ENCODE measurements at places on chromosomes 2 and 18.

GRCh38 chr2:69489793-69490192, 52.6 kb upstream of the NFU1 start:
- DNase-seq: no peak

DNA sequence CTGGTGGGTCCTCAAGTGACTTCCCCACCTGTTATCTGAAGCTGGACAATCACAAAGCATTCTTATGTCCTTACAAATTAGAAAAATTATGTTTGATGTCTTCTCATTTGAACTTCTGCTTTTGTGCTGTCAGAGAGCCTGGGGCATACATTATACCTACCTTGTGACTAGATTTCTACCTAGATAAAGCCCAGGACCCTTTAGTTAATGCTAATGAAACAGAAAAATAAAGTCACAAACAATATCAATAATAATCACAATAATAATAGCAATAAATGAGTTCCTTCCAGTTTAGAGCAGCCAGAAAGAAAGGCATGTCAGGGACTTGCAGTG, 456.4 kb downstream of the SETBP1 start:
- no peak for DNase-seq

GRCh38 chr2:132725148-132725547, 55.1 kb upstream of the LYPD1 start:
- DNase-seq: no peak

GRCh38 chr2:159076241-159076640, 107.8 kb downstream of the TANC1 start:
- DNase-seq: no peak

- no peak for DNase-seq
Observed at GRCh38 chr2:96099861-96100798, 16.2 kb downstream of the ADRA2B start.

- DNase-seq: no peak
Observed at GRCh38 chr18:61869636-61870035, 23.2 kb downstream of the RNF152 start.

- no peak for DNase-seq
Observed at GRCh38 chr2:8500124-8501054, 181.5 kb upstream of the ID2 start.

DNA sequence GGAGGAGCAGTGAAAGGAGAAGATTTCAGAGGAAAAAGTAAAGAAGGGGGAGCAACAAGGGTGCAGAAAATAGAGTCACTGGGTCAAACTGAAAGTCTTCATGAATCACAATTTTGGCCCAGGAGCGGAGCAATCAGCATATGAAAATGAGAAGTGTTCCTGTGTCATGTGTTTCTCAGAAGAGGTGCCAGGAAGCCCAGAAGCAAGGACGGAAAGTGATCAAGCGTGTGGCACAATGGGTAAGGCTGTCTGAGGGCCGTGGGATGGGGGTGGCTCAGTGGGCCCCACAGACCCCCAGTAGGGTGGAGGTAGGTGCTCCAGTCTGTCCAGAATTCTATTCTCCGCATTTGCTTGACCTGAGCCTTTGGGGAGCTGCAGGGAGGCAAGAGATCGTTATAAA, 44.2 kb downstream of the SP140 start:
- no peak for DNase-seq

- no peak for DNase-seq
Observed at GRCh38 chr2:205982776-205983327, 103.1 kb downstream of the INO80D start.

GRCh38 chr2:210616074-210616473, 59.7 kb downstream of the CPS1 start:
- DNase-seq: no peak

- no peak for DNase-seq
Observed at GRCh38 chr18:80166240-80166639, 57.2 kb downstream of the ADNP2 start.

- no peak for DNase-seq
Observed at GRCh38 chr18:76450452-76451395, 44.3 kb downstream of the ZNF516 start.

GRCh38 chr2:132652474-132652873, 17.5 kb downstream of the LYPD1 start:
- DNase-seq: no peak

DNA sequence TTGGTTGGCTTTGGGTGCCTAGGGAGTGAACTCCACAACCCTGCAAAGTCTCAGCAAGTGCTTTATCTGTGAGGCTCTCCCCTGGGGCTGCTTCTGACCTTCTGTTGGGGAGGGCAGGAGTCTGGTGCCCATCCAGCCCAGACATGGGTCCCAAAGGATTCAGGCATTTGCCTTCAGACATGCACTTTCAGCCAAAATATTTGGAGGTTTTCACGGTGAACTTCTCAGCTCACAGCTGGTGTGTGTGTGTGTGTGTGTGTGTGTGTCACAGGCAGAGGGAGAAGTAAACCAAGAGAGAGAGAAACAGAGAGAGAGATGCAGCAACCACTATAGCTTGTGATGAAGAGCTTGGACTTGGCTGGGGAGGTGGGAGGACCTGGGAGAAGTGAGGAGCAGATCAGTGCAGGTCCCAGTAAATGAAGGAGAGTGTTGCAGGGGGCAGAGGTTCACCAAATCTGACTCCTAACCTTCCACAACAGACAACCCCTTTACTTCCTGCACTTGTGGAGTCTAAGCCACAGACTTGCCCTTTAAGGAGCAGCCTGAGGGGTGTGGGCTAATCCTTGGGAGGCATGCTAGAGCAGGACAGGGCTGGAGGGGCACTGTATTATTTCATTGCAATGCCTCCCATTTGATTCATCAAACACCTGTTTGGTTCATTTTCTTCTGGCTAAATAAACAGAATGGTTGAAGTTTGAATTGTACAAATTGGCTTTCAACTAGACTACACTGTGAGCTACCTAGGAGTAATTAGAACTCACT, 14.1 kb downstream of the SLC9A4 start:
- no peak for DNase-seq

- no peak for DNase-seq
Observed at GRCh38 chr2:58569475-58570185, 328.5 kb upstream of the FANCL start.

DNA sequence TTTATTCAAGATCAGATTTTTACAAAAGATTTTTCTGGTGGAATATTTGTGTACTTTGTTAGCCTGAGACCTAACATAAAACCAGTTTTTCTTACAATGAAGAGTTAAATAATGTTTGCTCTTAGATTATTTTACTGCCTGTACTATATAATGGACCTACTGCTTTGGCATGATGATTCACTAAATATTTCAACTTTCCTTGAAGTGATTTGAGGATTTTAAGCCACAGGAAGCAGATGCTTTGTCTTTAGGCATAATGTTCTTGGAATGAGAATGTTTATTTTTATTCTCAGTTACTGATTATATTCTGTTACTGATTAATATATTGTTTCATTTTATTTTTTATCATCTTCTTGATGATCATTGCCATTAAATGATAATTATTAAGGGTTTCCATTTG, 175.3 kb upstream of the LRP1B start:
- DNase-seq: no peak

DNA sequence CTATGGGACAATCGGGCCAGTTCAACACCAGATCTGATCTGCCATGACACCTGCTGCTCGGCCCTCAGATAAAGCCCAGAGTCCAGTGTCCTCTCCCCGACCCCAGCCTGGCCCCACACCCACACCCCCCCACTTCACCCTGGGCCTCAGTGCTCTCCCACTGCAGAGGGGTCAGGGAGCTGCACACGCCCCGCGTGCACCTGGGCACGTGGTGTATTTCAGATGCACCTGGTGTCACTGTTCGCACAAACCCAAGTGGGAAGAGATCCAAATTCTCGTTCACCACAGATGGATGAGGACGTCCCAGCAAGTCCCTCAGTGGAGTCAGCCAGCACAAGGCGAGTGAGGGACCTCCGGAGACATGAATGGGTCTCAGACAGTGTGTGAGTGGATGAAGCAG, 161.3 kb downstream of the RTP5 start:
- no peak for DNase-seq

GRCh38 chr2:46872902-46873603, 42.6 kb downstream of the MCFD2 start:
- DNase-seq: no peak

GRCh38 chr2:72981536-72981935, 64.2 kb downstream of the EMX1 start:
- DNase-seq: no peak

DNA sequence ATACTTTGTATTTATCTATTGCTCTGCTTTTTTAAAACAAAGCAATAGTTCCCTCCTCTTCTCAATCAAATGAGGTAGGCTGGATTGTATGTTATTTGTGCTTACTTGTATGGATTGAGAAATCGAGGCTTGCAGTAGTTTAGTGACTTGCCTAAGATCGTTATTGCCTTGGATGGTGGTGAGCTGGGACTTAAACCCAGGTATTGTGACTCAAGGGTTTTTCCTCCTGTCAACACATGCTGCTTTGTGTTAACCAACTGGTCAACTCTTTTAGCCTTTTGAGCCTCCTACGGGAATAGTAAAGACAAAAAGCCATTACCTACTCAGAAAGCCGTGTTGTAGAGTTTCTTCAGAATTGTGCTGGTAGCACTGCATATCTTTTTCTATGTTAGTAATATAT, 95.2 kb upstream of the THUMPD2 start:
- no peak for DNase-seq

DNA sequence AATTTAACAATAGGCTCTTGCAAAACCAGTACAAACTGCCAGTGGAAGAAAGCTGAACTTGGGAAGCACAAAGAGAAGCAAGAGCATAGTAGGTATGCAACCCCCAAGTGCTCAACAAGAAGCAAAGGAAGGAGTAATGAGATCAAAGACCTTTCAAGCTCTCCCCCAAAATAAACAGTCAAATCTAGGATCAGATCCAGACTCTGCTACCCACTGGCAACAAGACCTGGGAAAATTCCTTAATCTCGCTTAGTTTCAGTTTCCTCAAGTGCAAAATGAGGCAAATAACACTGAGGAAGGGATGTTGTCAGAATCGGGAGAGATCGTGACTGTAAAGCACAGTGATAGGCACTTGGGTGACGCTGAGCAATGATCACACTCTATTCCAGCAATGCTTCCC, 329.2 kb downstream of the TNS1 start:
- DNase-seq: no peak

GRCh38 chr2:197838036-197838435, 33.6 kb downstream of the PLCL1 start:
- no peak for DNase-seq

GRCh38 chr2:128320192-128320905, 1.7 kb upstream of the HS6ST1 start:
- no peak for DNase-seq

DNA sequence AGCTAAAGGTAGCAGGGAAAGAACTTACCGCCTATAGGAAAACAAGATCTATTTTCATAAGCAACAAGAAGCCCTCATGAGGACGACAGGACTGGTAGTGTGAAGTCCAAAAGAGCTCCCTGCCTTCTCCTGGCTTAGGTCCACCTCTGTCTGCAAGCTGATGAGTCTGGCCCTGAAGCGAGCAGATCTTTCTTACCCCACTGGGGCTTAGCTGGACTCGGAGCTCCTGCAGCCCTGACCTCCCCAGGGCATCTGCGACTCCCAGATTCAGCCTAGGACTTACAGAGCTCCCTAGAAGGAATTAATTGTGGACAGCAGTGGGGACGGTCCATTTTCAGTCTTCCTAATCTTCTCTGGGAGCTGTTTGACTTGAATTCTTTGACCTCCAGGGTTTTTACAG, 53.7 kb downstream of the MCFD2 start:
- no peak for DNase-seq

- no peak for DNase-seq
Observed at GRCh38 chr2:75033516-75033915, 75.1 kb downstream of the POLE4 start.

DNA sequence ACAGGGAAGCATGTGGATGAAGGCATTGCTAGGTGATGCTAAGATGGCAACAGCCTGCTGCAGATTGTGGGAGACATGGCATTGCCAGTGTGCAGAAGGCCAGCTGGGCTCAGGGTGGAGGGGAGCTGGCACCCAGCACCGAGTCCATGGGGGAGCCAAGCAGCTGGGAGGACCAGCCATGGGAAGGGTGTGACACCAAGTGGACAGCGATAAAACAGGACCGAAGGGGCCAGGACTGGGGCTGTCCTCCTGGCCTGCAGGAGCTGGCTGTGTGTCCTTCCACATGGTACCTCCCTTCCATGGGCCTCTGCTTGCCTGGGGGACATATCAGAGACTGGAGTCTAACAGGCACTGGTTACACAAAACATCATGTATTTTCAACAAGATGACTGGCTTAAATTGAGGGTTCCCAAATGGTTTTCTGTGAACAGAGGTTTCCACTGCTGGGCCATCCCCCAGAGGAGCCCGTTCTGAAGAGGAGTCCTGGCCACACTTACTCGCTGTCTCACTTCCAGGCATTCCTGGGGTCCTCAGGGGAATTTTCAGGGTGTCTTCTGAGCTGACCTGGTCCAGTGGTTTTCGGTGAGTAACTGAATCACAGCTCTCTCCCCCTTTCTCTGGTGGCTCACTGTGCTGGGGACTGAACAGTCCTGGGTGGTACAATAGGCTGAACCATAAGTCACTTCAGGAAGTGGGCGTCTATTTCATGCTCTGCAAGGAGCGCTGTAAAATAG, 60.4 kb upstream of the TNP1 start:
- no peak for DNase-seq

DNA sequence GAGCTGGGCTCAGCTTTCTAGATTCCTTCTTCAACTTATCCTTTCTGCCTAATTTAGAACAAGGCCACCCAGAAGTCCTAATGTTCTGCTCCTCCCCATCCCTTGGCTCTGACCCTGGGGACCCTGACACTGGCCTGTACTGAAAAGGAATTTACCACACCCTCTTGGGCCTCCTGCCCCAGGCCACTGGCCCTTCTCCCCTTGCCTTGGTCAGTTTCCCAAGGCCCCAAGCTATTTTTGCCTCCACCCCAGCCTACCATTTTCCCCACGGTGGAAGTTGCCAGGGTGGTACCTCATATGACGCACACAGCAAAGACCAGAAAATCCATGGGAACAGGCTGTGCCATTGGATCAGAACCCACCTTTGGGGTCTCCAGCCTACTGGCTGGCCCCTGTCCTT, 72.1 kb downstream of the ZBTB7C start:
- no peak for DNase-seq

DNA sequence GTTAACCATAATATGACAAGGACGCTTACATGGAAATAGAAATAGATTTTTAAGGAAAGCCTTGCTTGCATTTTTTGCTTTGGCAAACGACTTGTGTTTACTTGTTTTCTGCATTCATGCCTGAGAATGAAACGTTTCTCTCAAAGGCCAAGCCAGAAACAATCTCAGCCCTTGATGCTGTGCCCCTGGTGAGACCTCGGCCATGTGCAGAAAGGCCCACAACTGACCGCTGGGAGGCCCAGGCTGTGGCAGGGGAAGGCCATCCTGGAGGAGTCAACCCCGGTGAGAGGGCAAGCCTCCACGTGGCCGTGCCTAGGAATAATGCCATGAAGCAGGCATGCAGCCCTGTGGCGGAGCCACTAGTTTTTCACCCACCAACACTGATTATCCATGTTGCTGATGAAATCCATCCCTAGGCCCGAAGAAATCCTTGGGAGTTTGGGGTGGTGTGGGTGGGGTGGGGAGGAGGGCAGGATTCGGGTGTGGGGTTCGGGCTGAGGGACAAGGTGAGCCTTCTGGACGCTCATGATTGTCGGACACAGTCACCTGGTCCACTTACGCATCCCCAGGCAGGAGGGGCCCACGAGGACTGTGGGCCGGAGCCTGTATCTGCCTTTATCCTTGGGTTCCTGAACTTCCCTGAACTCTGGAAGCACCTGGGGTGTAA, 107.6 kb upstream of the APCDD1 start:
- no peak for DNase-seq

- no peak for DNase-seq
Observed at GRCh38 chr2:17069564-17069963, 403.9 kb upstream of the CYRIA start.
